BE2C (cell line): ENCODE measurements at places on chromosomes 11 and 22.

DNA sequence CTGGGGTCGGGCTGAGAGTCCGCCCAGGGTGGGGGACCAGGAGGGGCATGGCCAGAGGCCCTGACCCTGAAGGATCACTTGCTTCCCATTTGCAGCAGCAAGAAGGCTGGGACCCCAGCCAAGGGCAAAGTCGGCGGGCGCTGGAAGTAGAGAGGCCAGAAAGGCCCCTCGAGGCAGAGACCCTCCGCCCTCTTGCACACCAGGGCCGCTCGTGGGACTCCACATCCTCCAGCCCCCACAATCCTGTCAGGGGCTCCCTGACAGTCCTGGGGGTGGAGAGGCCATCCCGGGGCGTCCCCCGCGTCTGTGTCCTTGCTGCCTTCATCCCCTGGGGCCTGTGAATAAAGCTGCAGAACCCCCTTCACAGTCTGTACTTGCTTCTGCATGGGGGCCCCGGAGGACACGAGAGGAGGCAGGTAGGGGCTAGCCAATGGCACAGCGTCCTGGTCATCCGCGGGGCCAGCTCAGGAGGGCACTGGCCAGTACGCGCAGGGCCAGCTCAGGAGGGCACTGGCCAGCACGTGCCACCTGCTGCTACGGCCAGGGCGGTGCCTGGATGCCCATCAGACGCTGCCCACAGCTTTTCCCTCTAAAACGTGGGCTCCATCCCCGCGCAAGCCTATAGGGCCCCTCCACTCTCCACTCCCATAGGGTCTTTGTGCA, 8.7 kb upstream of the MRPL23 start:
- peak; percentile 1 for DNase-seq

GRCh38 chr22:49368976-49369725, 458.5 kb downstream of the BRD1 start:
- DNase-seq: no peak

- no peak for DNase-seq
These were observed 213.6 kb downstream of the LRRC4C start for GRCh38 chr11:41245704-41246398.

GRCh38 chr22:21865041-21865440, 2.4 kb downstream of the MAPK1 start:
- DNase-seq: peak; percentile 43

GRCh38 chr22:29475550-29475949, 4.5 kb upstream of the NEFH start:
- DNase-seq: peak; percentile 86

DNA sequence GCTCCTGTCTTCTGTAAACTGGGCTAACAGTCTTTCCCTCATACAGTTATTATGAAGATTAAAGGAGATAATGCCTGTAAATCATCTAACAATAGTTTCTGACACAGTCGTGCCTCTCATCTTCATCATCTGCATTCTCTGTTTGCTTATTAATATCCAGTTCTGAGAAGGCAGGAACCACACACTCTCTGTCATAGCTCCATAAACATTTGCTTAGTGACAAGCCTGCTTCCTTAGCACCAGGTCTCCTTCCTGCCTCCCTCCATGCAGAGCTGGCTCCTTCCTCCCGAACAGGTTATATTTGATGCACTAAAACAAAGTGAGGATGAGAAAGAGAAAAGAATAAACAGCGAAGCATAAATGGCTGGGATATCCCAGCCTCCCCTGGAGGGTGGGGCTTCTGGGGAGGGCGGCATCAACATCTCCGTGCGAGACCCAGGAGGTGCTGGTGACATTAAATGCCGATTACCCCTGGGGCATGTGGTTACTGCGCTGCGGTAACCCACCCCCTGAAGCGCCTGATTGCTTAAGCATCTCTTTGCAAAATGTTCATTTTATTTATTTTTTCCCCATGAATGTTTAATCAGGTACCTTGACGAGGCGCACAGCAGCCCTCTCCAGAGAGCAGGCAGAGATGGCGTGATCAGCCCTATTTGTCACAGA, 404.9 kb downstream of the NXPE2 start:
- no peak for DNase-seq

DNA sequence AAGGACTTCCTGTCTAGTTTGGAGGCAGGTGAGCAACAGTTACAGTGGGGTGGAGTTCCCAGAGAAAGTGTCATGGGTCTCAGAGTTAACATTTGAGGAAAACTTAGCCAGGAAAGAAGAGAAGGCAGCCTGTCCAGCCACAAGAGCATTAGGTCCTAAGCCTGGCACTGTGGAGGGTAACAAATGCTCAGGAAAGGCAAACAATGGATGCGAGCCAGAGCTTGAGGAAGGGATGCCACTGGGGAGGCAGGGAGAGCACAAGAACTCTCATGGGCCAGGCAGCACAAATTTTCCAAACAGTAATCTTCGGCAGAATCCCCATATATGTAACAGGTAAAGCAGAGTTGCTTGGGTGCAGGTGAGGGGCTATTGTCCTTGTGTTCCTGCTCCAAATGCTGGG, 8.0 kb upstream of the SERPIND1 start:
- no peak for DNase-seq

- no peak for DNase-seq
These were observed 49.5 kb downstream of the MCHR1 start for GRCh38 chr22:40728731-40729189.

DNA sequence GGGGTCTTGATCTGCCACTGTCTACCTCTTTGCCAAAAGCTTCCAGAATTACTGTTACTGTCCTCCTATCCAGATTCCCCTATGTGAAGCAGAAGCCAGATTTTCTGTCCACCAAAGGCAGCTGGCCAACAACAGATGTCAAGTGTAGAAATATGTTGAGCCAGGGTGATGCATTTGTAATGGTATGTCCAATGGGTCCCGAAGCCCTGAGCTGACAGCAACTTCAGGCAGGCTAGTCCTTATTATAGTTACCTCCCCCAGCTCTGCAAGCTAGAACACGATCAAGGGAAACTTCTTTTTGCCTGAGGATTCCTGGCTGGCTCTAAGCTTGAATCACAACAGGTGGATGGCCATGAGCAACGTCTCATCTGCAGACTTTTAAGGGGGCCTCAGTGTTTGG, 10.2 kb downstream of the PAMR1 start:
- DNase-seq: no peak

- DNase-seq: peak; percentile 73
These were observed 55.3 kb downstream of the TRMU start for GRCh38 chr22:46390652-46391301.

DNA sequence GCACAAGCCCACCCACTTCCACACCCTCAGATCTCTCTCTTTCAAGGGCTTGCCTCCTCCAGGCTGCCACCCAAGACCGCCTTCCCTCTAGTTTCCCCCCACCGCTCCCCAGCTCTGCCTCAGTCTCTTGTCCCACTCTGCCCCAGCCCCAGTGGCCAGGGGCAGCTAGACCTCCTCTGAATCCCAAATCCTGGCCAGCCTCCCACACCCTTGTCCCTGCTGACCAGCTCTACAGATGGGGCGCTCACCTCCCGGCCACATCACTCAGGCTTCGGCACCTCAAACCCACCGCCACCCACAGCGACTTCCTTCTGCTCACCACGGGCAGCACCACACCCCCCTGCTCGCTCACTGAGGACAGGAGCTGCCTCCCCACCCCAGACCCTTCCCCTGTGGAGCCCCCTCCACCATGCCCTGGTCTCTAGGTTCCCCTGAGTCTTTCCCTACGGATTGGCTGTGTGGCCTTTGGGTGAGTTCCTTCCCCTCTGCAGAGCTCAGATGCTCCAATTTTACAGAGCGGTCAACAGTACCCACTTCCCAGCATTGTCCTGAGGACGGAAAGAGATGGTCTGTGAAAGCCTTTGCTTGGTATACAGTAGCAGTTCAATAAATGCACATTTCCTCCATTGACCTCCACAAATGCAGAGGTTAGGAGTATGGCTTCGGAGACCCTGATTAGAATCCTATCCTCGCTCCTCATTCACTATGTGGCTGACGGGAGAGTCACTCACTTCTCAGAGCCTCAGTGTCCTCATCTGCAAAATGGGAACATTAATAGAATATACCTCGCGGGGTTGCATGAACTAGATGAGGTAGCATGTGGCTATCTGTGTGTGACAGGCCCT, 11.5 kb upstream of the SPI1 start:
- no peak for DNase-seq

- no peak for DNase-seq
These were observed 1474.3 kb downstream of the BRD1 start for GRCh38 chr22:48353116-48353947.

DNA sequence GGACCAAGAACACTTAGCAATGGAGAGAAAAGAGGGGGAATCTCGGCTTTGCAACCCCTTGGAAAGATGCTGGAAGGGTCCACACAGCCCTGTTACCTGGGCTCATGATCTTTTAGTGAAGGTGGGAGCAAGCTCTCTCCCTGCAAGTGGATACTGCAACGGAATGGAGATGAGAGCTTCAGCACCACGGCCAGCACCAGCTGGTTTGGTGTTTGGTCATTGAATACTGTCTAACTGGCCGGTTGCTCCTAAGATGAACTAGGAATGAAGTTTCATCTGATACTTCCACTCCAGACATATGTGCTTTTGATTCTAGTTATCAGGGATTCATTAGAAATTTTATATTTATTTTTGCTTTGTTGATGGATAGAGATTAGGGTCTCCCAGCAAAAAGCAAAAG, 16.3 kb downstream of the HTR3A start:
- no peak for DNase-seq

- no peak for DNase-seq
These were observed 430.8 kb upstream of the CNTN5 start for GRCh38 chr11:98589967-98590366.

DNA sequence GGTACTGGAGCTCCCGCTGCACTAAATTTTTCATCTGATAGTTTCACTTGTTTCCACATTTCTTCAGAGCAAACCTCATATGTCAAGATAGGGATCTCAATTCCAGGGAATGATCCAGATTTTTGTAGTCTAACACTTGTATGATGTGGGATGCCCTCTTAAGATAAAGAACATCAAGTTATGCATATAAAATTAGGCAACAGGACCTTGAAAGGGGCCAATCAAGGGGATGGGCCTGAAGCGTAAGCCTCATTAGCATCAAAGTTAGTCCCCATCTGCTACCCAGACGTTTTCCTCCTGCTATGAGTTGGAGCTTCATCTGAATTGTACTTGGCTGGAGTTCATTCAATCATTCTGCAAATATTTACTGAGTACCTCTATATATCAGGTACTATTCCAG, 17.5 kb downstream of the PDGFD start:
- no peak for DNase-seq

DNA sequence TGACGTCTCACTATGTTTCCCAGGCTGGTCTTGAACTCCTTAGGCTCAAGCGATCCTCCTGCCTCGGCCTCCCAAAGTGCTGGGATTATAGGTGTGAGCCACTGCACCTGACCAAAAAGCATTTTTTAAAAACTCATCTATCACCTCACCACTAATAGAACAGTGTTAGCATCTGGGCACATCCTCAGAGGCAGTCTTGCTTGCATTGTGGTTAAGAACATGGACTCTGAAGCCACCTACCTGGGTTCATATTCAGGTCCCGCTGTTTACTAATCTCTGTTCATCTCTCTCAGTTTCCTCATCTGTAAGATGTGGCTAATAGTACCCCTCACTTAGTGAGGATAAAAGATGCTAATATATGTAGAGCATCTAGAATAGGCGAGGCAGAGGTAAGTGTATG, 90.6 kb downstream of the PACS1 start:
- DNase-seq: no peak

- DNase-seq: no peak
These were observed 1.4 kb upstream of the OR52W1 start for GRCh38 chr11:6197466-6198200.

DNA sequence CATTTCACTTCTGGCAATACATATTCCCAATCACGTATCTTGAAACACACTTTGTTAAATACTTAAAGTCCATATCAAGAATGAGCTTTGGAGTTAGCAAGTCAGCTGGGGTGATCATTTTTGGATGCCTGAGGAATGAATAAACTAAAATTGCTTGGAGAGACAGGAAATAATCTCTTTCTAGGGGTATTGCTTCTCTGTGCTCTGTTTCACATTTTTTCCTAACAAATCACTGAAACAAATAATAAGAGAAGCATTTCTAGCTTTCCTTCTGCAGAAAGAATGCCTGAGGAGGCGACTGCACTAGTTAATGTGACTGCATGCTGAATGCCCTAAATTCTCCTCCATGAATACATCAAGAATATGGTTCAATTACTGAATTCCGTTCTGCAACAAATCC, 541.4 kb upstream of the CCDC90B start:
- no peak for DNase-seq

- DNase-seq: peak; percentile 60
These were observed 35.6 kb downstream of the SERPINH1 start for GRCh38 chr11:75597636-75598035.

DNA sequence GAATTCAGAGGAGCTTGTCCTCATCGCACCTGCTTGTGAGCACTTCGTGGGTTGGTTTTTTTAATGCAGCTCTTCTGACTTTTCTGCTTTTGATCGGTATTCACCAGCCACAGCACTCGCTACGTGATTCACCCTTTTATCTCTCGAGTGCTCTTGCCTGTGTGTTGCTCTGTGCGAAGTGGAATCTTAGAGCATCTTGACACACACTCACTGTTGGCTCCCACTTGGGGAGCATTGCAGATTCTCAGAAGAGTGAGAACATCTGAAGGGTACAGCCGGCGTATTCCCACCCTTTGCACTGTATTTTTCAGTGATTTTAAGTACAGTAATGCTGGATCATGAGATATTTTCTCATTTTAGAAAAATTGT, 10.9 kb downstream of the TNNT3 start:
- DNase-seq: no peak

DNA sequence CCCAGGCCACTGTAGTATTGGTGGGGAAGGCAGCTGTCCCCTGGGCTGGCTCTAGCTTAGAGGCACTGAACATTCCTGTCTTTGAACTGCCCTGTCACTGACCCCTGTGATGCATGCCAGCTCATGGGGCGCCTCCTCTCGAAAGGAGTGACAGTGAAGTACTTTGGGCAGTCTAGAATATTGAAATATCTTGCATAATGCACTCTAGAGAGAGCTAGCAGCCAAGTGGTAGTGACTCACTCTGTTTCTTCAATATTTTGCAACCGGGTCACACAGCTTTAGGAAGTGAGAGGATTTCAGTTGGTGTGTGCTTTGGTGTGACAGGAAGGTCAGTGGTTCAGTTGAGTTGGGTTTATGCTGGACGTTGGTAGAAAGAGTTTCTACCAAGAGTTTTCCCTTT, 35.5 kb upstream of the ST14 start:
- DNase-seq: no peak

DNA sequence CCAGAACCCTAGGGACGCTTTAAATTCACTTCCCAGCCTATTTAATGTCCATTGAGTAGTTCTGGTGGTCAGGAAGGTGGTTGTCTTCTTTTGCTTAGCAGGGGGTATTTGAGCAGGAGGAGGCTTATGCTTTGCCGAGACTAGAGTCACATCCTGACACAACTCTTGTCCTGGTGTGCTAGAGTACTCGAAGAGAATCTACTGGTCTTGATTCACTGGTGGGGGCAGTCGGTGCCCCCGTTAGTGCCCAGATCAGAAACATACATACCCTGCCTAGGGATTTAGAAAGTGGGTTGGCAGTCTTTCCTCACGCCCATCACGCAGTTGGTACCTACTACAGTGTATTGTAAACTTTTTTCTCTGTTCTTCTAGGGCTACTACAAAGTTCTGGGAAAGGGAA, 2.7 kb downstream of the RPL27A start:
- no peak for DNase-seq

- no peak for DNase-seq
These were observed 76.3 kb upstream of the BIRC3 start for GRCh38 chr11:102241026-102241425.

- no peak for DNase-seq
These were observed 604.7 kb downstream of the TBC1D22A start for GRCh38 chr22:47367107-47367690.
